ENCODE measurements at places on chromosomes 6 and 20.

GRCh38 chr20:59219211-59219610 is 55.6 kb downstream of the ZNF831 start:
- no peak for DNase-seq

- DNase-seq, result no peak
Measured at GRCh38 chr6:169175360-169175887, 78.2 kb downstream of the THBS2 start.

DNA sequence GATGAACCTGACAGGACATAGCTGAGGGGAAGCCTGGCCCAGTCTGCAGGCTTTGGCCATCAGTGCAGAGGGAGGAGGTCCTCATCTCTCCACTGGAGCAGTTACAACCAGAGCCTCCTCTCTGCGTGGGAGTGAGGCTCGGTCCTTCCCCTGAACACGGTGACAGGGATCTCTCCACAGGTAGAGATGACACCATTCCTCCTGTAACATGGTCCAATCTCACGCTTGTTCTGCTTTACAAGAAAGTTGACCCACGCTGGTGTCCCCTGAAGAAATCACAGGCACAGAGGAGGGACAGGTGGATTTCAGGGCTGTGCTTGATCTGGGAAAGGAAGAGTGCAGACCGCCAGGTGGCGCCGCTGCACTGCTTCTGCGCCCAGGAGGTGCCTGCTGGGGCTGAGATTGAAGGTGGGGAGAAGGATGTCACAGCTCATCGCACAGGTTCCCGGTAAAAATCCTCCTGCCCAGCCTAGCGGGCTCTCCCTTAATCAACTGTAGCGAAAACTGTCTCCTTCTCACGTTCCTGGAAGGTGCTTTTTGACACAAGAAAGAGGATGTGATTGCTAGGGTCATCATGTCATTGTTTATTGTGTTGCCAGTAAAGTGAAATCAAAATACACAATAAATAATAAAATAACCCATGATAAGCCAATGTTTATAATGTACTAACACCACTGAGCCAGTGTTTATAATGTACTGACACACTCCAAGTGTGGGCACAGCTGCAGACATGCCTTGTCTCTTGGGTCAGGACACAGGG is 20.4 kb downstream of the HLA-G start:
- peak; percentile 64 for DNase-seq

GRCh38 chr6:127514179-127514772 is 4.9 kb downstream of the MTCL3 start:
- DNase-seq, result no peak

GRCh38 chr6:33578588-33579011 is 1.5 kb downstream of the BAK1 start:
- DNase-seq, result no peak

GRCh38 chr20:62197801-62198200 is 15.0 kb downstream of the MTG2 start:
- DNase-seq, result no peak

DNA sequence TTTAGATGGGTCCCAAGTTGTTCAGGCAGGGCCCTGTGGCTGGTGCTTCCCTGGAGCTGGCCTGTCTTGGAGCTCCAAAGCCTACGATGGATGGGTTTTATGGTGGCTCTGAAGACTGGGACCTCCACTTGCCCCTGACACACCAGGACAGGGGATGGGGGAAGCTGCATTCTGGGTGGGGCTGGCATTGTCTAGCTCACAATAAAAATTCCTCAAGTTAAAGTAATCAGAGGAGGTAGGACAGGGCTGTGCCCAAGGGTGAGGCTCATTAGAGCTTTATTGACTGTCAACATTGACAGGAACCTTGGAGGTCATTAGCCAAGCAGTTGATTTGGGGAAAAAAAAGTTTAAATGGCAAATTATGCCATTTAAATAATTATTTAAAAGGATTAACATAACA is 35.7 kb downstream of the TFAP2C start:
- DNase-seq, result no peak

DNA sequence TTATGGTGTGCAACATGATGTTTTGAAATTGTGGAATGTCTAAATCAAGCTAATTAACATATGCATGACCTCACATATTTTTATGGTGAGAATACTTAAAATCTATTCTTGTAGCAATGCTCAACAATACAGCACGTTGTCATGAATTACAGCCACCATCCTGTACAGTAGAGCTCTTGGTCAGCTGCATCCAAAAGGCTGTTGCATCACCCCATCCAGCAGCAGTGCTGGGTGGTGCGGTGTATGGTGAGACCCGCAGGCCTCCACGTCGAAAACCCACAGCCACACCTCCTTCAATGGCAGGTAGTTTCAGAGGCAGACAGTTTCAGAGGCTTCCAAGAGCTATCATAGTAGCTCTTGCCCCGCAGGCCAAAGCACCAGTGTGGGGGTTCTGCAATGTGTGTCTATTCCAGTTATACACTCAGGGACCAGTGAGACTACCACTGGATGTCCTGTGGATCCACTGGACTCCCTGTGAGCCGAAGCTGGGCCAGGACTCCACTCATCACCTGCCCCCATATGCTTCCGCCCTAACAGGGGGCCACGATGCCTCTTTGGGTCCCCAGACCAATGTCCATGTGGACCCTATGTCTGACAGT is 23.4 kb downstream of the PACSIN1 start:
- DNase-seq, result no peak

DNA sequence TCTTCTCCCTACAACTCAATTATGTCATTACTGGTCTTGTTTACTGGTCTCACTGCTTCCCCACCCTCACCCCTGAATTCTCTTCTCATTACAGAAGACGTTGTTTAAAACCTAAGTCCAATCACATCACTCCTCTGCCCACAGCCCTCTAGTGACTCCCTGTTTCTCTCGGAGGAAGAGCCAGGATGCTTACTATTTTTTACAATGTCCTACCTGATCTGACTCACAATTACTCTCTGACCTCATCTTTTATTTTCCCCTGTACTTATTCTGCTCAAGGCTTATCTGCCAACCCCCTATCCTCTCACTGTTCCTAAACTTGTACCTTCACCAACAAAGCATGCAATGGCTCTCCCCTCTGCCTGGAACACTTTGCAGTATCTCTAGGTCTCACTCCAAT is 400.4 kb upstream of the PTCHD4 start:
- DNase-seq, result no peak

- no peak for DNase-seq
Measured at GRCh38 chr6:16079354-16079753, 49.5 kb upstream of the MYLIP start.

DNA sequence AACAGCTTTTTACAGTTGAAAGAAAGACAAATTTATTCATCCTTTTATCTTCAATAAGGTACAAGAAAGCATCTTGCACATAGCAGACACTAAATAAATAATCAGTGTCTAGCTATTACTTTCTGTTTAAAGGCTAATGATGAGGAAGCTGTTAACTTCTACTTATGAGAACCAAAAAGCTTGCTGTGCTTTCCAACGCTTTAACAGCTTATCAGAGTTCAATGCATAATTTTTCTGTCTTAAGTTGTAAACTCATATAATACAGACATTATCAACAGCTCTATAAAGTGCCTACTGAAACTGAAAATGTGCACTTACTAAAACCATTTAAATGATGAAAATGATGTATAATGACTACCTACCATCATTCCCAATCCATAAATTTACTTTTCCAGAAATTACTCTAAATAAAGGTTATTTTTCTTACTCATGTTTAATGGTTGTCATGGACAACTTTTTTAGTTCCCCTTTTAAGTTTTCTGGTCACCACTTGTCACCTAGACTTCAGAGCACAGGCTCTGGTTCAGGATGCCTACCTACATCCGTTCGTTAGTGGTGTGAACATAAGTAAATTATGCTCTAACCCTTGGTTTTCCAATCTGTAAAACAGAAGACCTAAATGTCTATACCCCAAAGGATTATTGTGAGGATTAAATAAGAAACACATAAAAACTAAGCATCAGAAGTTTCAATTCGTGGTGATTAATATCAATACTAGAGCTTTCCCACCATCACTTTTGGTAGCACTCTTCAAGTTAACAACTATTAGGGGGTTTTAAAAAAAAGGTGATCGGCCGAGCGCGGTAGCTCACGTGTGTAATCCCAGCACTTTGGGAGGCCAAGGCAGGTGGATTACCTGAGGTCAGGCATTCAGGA is 8.0 kb downstream of the PNISR start:
- DNase-seq, result no peak

DNA sequence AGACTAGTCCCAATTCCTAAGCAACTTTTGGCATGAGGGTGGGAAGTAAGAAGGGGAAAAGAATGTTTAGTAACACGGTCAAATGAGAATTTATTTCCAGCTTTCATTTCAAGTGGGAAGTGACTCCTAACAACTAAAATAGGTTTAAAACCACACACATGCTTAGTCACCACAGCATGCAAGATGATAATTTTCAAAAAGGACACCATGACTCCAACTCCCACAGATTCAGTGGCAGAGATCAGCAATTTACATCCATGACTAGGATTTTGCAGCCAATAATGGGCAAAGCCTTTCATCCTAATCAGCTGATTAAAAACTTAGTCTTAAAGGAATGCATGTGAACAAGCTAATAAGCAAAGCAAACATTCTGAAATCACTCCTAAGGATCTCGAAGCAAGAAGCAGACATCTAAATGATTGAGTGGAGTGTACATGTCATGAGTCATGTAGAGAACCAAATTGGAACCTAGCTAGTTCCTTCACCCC is 48.1 kb upstream of the GCLC start:
- no peak for DNase-seq

DNA sequence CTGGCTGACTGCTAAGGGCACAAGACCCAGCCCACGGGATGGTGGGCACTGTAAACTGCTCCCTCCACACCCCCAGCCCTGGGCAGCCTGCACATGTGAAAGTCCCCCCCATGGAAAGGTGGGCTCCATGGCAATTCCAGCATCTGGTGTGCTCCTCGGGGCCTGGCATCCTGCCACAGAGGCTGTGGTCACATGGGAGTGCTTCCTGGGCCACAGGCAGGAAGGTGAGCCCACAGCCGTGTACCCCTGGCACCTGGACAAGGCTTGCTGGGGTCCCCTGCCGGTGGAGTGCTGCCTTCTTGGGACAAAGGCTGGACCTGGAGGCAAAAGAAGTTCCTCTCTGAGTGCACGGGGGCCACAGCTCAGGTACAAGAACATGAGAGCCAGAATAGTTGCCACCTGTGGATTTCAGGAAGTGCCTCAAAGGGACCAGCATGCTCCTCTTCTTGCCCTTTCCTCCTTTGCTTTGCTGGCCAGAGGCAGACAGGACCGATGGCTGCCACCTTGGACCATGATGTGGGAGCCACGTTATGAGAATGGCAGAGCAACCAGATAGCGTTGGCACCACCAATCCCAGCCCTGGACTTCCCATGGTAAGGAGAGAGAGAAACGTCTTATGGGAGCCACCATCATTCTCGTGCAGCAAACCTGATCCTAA is 120.2 kb upstream of the MLN start:
- no peak for DNase-seq
